ENCODE measurements at places on chromosomes 5 and 9.

DNA sequence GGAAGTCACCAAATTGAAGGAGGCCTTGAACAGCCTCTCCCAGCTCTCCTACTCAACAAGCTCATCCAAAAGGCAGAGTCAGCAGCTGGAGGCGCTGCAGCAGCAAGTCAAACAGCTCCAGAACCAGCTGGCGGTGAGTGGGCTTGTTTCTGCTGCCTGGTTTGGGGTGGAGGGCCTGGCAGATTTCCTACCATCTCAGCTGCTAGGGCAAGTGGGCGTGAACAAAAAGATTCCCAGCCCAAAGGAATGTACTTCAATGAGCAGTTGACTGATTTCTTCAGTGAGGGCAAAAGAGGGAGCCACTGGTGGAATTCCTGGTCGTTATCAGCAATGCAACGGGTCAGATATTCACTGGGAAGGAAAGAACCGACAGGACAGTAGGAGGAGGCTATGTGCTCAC lies 12.6 kb upstream of the TTC23L start:
- DNase-seq = no peak

GRCh38 chr5:110161162-110161561 lies 471.4 kb downstream of the MAN2A1 start:
- no peak for DNase-seq

GRCh38 chr5:147482706-147483180 lies 27.1 kb downstream of the DPYSL3 start:
- no peak for DNase-seq

- DNase-seq = no peak
These were observed 35.0 kb upstream of the PCSK5 start for GRCh38 chr9:75855509-75855908.

DNA sequence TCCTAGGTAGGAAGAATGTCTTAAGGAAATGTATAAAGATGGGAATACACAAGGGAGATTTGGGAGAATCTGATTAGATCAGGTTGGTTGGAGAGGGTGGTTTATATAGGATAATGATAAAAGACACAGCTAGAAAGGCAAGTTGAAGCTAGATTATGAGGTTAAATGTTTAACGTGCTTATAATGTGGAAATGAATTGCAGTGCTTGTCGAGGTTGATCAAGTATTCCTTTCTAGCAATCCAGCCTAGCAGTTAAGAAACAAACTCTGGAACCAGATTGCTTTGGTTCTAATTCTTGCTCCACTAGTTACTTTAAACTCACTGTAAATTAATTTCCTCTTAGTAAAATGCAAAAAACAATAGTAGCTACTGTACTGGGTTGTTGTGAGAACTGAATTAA lies 76.5 kb downstream of the NIPBL start:
- DNase-seq = no peak

DNA sequence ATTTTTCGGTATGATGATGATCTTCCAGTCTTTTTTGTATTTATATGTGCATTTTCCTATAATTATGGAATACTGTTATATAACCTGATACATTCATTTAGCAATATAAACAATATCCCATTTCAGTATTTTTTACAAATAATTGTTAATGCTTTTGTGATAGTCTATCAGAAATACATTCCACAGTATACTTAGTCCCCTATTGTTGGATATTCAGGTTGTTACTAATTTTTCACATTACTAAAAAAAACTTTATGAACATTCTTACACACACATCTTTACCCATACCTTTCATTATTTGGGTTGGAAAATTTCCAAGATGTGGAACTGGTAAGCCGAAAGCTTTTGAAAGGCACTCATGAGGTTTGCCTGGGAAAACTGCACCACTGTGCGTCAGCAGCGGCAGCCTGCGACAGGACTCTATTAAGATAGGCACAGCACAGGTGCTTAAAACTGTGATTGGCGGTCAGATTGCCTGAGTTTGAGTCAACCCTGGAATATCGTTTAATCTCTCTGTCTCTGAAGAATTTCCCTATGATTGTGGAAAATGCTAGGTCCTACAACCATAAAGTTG lies 147.5 kb upstream of the ERCC6L2 start:
- DNase-seq = no peak

DNA sequence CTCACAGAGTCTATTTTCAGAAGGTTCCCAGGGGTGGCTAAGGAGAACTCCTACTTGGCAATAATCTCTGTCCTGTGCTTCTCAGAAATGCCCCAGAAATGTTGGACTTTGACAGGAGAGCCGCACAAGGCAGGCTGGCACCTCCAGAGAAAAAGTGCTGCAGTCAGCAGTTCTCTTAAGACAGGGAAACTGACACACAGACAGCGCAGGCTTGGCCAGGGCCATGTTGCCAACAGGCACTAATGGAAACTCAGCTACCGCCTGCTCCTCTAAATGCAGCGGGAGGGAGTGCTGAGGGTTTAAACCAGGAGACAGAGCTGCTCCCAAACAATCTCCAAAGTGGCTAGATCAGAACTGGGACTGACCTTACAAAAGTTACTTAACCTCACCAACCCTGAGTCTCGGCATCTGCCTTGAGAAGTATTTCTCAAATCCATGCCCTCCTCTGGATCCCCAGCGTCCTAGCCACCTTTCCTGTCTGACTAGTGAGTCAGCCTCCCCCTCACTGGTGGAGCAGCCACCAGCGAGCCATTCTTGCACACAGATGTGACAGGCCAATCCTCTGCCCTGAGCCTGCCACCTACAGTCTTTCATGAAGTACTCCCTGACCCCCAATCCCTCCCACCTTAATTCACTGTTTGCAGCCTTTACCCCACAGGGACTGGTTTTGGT lies 186.4 kb downstream of the CDK5RAP2 start:
- no peak for DNase-seq

DNA sequence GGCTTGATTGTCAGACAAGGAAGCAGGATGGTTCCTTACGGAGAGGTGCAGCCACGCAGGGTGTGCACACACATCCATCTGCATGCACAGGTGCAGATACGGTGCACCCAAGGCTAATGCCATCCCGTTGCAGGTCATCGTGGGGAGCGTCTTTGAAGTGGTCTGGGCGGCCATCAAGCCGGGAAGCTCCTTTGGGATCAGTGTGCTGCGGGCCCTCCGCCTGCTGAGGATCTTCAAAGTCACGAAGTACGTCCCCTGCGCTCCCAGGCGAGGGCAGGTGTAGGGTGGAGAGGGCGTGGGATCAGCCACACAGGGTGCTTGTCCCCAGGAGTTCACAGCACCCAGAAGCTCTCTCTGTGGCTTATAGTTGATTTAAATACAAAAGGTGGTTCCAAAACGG lies 106.4 kb downstream of the CACNA1B start:
- DNase-seq = no peak

DNA sequence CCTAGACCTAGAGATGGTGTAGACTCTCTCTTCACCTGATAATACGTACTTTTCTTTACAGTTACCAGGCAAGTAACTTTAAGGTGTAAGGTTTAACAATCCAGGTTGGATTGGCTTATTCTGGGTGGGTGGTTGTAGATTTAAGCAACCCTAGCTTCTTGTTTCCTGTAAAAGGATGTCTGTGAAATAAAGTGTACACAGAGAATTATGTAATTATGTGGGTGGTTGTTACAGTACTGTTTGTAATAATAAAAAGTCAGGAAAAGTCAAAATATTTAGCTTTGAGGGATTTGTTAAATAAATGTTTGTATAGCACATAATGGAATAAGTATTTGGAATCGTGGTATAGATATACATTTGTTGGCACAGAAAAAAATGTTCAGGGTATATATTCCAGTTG lies 43.7 kb upstream of the F2R start:
- no peak for DNase-seq
